Sigmoid colon (tissue), 7 donors: ENCODE measurements at places on chromosomes 13 and 19. TPM values are rescaled to one million over a fixed set of nuclear protein-coding genes. Genes with fewer than 3 reads are reported as not detected.

ELF1 gene
- 57.6 TPM for total RNA-seq

JOSD2 gene
- 47.9 TPM for total RNA-seq

NAPA gene
- total RNA-seq = 97.4 TPM

MAMSTR gene
- 0.95 TPM for total RNA-seq

TMEM38A gene
- 7.5 TPM for total RNA-seq

MEIOSIN gene
- total RNA-seq = not detected

- no peak for DNase-seq
Measured at GRCh38 chr13:105340061-105340606, 1195.3 kb downstream of the EFNB2 start.

- no peak for DNase-seq
Measured at GRCh38 chr13:54637366-54637765, 1608.8 kb downstream of the OLFM4 start.

DNA sequence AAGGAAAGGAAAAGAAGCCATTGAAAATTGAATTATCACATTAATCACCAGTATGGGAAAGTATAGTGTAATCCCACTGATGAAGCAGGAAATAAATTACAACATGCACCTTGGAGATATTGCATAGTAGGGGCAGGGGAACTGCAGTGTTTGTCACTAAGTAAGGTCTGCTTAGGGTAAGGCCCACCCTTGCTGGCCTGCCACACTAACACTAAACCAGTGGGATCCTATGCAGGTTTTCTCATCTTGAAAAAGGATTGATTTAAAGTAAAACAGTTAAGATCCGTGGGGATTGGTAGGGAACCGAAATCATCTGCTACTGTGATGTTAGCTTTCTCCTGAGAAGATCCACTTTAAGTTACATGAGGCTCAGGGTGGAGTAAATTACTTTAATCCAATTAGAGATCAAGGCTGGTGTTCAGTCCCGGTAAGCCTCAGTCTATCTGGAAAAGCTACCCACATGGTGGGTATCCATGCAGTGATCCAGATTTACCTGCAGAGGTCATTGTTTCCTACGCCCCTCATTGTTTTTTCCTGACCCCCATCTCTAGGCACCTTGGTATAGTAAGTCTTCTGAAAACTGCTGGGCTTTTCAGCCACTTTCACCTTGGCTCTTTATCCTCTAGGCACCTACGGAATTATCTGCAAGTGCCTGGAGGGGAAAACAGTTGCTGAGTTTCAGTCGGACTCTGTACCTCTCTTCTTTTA, 1014.9 kb upstream of the ATXN8OS start:
- no peak for DNase-seq

DNA sequence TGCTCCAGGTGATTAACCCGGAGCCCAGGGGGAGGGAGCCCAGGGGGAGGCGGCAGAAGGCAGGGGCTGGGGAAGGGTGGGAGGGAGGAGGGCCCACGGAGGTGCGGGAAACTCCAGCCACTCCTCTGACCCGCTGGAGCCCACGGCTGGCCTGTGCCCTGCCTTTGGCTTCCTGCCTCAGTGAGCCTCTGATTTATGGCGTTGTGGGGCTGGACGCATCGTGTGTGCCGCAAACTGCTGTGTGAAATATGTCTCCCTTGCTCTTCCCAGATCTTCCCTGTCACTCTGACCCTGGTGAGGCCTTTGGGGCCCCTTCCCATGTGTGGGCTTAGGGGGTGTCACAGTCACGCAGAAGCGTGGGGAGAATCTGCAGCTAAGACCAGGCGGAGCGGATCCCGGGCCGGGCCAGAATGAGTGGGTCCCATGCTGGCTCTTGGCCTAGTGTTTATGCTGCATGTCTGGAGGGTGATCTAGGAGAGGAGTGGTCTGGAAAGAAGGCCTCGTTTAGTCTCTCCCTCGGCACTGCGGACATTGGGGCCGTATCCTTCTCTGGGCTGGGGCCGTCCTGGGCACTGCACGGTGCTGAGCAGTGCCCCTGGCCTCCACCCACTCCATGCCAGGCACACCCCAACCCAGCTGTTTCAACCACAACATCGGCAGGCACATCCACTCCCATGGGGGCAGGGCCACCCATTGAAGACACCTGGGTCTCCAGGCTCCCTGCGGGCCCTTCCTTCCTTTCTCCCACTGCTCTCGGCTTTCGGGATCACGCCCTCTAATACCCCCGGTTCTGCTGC, 123.0 kb downstream of the KDM4B start:
- DNase-seq = no peak

DNA sequence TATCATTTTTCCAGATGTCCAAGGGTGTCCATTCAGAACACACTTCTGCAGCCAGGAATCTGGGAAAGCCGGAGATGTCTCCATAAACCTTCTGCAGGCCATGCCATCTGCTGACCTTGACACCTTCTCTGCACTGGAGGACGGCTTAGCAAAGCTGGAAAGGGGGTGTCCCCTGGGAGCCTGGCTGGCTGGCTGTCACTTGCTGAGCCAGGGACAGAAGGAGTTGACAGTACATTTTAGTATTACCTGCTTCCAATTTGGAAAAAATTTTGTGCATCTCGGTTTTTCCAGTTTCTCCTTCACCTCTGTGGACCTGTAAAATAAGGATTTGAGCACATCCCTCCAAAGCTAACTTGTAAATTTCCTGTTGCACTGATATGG, 8.1 kb upstream of the CHST8 start:
- DNase-seq = no peak

- DNase-seq = no peak
Measured at GRCh38 chr13:89930861-89931260, 1416.6 kb upstream of the MIR17HG start.

DNA sequence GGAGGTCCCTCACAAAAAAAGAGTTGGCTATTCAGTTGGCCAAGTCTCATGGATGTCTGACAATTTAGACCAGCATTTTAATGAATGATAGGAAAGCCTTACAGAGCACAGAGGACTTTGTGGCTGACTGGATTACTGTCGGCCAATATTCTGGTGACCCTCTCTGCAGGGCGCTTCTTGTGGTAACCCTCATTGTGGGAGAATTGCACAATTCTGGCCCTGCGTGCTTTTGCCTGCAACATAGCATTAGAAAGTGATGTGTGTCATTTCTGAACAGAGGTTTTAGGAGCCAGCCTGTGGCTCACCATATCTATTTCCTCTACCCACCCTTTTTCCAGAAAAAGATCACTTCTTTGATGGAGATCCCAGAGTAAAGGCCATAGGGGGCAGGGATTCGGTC, 71.4 kb downstream of the EFNB2 start:
- DNase-seq = no peak

GRCh38 chr19:6260912-6261650, 18.7 kb downstream of the MLLT1 start:
- DNase-seq = no peak

- DNase-seq = no peak
Measured at GRCh38 chr13:54563286-54563685, 1534.7 kb downstream of the OLFM4 start.

GRCh38 chr19:46610851-46611770, 10.0 kb downstream of the CALM3 start:
- DNase-seq = peak; percentile 56

GRCh38 chr19:12294249-12295158, at the start of gene ZNF44:
Gene ZNF44 (minus strand): TSS chr19:12294883. CDS start chr19:12294694, 189 bp downstream.
- peak; percentile 99 for DNase-seq

DNA sequence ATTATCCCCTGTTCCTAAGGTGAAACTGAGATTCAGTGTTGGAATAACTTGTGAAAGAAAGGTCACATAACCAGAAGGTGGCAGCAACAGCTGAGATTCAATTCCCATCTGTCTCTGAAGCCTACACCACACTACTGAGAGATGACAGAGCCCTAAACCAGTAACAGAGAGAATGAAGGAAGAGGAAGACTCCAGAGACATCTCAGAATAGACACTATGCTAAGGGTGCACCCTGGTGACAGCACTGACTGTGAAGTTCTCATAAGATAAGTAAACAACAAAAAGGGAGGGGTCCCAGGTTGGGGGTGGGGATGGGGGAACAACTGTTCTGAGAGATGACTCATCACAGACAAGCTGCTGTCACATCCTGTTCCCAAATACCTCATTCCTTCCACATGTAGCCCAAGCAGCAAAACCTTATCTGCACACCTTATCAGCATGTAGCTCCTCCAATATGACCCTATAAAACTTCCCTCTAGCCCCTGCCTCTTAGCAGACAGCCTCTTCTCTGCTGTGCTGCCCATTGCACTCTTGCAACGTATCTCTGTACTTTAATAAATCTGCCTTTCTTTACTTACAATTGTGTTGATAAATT, 46.5 kb downstream of the UTP14C start:
- DNase-seq = no peak

DNA sequence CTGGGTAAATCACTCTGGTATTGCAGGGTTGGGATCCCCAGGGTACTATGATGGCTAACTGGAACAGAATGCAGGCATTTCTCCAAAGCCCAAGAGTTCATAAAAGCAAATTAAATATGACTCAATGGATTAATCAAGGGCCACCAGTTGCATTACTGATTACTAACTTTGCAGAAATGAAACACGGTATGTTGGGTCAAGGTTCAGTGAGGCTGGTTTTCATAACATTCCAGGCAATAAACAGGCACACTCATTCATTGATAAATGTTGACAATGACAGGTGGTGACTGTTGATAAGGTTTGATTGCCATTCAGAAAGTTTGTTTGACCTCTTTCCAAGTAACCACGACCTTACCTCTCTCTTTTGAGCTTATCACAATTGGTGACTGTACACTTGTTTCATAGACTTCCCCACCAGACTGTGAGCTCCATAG, 506 bp upstream of the AP1M1 start:
- DNase-seq = no peak

DNA sequence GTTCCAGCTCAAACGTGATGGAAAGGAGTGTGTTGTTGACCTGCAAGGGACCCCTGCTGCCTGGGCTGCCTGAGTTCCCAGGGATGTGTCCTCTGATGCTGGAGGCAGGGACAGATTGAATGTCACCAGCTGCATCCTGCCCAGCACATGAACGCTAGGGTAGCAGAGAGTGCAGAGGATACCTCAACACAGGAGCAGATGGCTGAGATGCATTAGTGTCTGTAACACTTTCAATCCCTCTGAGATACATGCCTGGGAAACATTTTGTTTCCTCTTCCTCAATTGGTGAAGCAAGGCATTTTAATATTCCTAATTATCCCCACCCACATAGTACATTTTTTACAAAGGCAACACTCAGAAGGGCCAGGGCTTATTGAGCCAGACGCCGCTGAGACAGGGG, 106.4 kb upstream of the UBL3 start:
- no peak for DNase-seq

- DNase-seq = peak; percentile 79
Measured at GRCh38 chr19:51127755-51128154, 3.0 kb downstream of the SIGLEC9 start.

- no peak for DNase-seq
Measured at GRCh38 chr19:46426035-46426505, 2.7 kb downstream of the PNMA8C start.

GRCh38 chr19:19490214-19490968, 25.0 kb downstream of the TSSK6 start:
- DNase-seq = peak; percentile 90

- DNase-seq = no peak
Measured at GRCh38 chr13:70339738-70340137, 231.5 kb upstream of the KLHL1 start.
